ENCODE measurements at places on chromosomes 6 and 20.

GRCh38 chr6:39496456-39496855 lies 174.0 kb upstream of the KCNK16 start:
- no peak for DNase-seq

DNA sequence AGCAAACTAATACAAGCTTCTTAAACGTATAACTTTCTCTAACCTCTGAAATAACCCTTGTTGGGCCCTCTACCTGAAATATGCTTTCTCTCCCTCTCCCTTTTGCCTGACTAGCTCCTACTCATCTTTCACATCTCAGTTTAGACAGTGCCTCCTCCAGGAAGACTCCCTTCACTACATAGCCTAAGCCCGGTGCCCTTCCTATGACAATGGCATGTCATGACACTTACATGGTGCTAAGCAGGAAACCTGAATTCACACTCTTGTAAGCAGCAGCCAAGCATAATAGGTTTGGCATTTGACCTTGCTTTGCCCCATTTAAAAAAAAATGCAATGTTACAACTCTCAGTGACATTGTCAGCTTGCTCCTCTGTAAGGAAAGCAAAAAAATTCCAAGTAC lies 33.1 kb upstream of the FBXL4 start:
- no peak for DNase-seq

- no peak for DNase-seq
These were observed 6.8 kb downstream of the FOXF2 start for GRCh38 chr6:1395941-1396908.

DNA sequence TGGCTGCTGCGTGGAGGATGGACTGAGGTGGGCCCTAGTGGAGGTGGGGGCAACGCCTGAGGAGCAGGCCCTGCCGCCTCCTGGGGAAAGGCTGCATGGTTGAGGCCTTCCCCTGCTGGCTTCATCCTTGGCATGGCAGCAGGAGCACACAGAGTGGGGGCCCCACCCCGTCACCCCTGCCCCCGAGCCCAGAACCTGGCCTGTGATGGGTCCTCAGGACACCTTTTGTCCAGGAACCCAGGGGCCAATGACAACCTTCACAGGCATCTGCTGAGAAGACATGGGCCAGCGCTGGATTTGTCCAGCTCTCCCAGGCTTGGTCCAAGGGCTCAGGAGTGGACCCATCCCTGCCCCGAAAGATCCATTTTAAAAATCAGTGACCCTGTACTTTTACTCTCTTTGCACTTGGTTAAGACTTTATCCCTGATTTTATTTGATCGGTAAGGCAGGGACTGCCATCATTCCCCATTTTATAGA lies 575 bp upstream of the SLC17A9 start:
- no peak for DNase-seq

- no peak for DNase-seq
These were observed 34.8 kb downstream of the RNASET2 start for GRCh38 chr6:166921570-166921969.

GRCh38 chr6:104281370-104281769 lies 578.3 kb downstream of the HACE1 start:
- DNase-seq: no peak
